Glomerular endothelial cell (primary cell): ENCODE measurements at places on chromosomes 16 and 17. TPM values are rescaled to one million over a fixed set of nuclear protein-coding genes. Genes with fewer than 3 reads are reported as not detected.

The STX1B gene
- total RNA-seq, result 0.41 and 2.6 TPM in 2 replicates

The MRPL58 gene
- total RNA-seq, result 38.7 and 49.7 TPM in 2 replicates

The CIBAR2 gene
- 0.23 TPM in 1 of 2 replicates, not detected in the other for total RNA-seq

The TPPP3 gene
- 3.2 TPM in 1 of 2 replicates, not detected in the other for total RNA-seq

The SLC9A5 gene
- total RNA-seq, result 0.82 and 2.3 TPM in 2 replicates

The OR4D1 gene
- total RNA-seq, result not detected in 2 replicates

The GDPD1 gene
- 3.0 and 6.3 TPM in 2 replicates for total RNA-seq

The CTRL gene
- 0.12 and 0.34 TPM in 2 replicates for total RNA-seq

The EMC6 gene
- 17.5 and 24.1 TPM in 2 replicates for total RNA-seq

The EFCAB5 gene
- total RNA-seq, result 0.53 TPM in 2 replicates

The ARL5C gene
- not detected in 2 replicates for total RNA-seq

The RNF166 gene
- total RNA-seq, result 27.3 and 36.0 TPM in 2 replicates

The RCVRN gene
- not detected in 2 replicates for total RNA-seq

- no peak for DNase-seq
Observed at GRCh38 chr16:11114366-11115164, 141.4 kb downstream of the SOCS1 start.

- DNase-seq, result peak; percentile 4
Observed at GRCh38 chr16:72637306-72637705, 410.6 kb downstream of the ZFHX3 start.

- no peak for DNase-seq
Observed at GRCh38 chr16:88566158-88566557, 4.0 kb upstream of the ZC3H18 start.

DNA sequence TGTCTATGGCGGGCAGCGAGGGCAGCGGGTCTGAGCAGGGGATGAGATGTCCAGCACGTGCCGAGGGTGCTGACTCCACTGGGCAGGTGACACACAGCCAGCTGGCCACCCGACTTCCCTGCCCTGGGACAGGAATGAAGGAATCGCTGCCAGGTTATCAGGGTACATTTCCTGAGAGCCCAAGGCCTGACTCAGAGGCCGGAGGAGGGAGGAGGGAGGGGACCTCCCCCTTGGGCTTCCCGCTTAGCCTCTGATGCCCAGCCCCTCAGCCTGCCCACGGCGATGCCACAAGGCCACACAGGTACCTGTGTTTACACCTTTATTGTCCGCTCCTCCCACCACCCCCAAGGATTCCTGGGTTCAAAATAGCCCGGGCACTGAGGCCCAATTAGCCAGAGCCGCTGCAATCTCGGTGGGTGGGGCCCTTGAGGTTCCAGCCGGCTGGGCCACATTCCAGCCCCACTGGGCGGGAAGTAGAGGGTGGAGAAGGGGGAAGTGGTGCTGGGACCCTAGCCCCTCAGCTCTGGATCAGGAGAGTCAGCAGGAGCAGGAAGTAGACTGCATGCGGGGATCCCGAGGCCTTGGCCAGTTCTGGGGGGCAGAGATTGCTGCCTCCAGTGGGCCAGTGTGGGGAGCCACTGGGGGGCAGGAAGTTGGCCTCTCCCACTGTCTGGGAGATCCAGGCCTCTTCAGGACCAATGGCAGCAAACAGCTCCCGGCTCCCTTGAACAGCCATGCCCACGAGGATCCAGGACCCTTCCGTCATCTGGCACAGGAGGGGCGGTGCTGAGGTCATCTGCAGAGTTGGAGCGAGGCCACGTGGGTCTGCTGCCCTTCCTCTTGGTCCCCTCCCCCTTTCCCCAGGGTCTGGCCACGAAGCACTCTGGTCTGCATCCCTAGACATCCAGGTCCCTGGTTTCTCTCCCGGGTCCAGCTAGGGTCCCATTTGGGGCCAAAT lies 3.4 kb upstream of the PRSS8 start:
- peak; percentile 12 for DNase-seq

- DNase-seq, result no peak
Observed at GRCh38 chr16:52592778-52593177, 45.8 kb upstream of the TOX3 start.

GRCh38 chr16:30381291-30382041 lies 895 bp downstream of the SEPTIN1 start:
- no peak for DNase-seq

DNA sequence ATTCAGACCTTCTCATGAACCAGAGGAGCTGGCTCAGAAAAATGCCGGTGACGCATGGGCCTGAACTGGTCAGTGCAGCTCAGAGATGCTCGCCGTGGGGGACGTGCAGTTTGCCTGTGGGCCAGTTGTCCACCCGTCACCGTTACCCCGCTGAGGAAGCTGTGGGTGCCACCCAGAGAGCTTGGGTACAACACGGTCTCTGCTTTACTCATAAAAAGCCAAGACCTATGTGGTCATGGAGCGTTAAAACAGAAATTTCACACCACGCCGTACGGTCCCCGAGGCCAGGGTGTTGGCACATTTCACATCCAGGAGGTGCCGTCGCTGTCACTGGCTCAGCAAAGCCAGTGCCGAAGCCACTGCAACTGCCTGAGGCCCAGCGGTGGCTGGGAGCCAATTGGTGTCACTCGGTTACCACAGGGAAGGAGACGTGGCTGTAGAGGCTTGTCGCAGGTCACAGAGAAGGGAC lies 120.9 kb downstream of the METRNL start:
- DNase-seq, result no peak

DNA sequence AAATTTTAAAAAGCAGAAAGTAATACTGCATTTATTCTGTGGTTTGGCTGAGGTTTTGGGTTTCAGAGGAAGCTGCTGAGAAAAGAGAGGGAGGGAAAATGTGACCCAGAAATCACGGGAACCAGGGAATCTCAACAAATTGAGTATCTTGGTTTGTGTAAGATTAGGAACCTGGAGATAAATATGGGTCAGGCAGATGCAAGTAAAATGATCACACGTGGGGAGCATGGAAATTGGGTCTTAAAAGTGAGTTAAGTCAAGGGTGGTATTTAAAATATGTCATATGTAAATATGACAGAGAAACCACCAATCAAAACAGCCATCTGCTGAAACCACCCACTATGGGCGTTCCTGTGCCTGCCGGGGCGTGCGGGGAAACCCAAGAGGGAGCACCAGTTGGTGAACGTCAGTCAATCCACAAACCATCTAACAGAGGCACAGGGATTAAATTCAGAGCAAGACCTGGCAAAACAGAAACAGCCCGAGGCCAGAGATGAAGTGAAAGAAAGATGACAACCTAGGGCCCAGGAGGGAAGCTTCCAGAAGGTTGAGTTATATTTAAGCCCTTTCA lies 33.4 kb downstream of the CDH13 start:
- no peak for DNase-seq

GRCh38 chr17:45131616-45132319 lies 547 bp downstream of the PLCD3 start:
- no peak for DNase-seq

GRCh38 chr16:72475688-72476087 lies 303.7 kb upstream of the PMFBP1 start:
- no peak for DNase-seq

DNA sequence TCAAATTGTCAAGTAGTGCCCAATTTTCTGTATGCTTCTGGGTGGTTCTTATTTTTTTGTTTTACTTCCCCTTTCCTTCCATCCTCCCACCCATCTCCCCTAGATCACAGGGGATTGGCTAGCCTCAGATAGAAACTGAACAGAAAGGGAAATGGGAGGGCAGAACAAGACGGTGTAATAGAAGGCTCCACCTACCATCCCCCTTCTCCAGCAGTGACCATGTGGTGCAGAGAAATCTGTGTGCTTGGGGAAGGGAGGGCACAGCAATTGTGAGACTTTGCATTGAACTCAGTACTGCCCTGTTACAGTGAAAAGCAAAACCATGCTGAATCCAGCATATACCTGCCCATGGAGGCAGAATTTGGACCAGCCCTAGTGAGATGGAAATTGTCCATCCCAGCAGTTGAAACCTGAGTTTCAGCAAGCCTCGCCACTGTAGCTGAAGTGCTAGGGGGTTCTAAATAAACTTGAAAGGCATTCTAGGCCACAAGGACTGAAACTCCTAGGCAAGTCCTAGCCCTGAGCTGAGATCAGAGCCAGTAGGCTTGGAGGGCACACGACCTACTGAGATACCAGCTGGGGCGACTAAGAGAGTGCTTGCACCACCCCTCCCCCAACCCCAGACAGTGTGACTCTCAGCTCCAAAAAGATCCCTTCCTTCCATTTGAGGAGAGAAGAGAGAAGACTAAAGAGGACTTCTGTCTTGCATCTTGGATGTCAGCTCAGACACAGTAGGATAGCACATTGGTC lies 5.2 kb downstream of the SLFN11 start:
- DNase-seq, result no peak

DNA sequence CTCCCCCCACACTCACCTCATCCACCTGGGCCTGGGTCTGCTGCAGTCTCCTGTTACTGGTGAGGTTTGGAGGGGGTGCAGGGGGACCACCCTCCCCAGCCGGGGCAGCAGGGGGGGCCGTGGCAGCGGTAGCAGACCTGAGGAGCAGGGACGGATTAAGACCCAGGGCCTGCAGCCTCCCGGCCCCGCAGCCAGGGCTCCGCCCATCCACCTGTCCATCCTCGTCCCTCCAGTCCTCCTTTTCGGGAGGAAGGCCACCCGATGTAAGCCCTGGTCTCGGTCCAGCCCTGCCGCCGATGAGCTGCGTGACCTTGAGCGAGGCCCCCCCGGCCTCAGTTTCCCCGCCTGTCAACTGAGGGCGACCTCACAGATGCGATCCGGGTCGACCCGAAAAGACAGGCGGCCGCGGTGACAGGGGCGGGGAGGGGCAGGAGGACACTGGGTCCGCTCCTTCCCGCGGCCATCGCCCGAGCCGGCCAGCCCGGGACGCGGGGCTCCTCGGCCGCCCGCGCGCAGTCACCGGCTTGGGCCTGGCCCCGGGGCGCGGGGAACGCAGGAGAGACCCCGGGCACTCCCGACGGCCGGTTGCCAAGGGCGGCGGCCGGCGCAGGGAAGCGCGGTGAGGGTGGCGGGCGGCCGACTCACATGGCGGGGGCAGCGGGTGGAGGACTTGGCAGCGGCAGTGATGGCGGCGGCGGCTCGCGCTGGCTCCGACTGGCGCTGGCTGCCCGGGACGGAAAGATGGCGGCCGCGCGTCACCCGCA lies at the start of gene VAMP2:
Gene VAMP2, minus strand, starts transcription at position 716 of the 764 bp plus-strand sequence. Its CDS starts 69 bp downstream, at position 647.
- no peak for DNase-seq

GRCh38 chr16:4261557-4262172 lies 11.2 kb downstream of the TFAP4 start:
- DNase-seq, result no peak

- DNase-seq, result no peak
Observed at GRCh38 chr17:77905766-77906165, 52.7 kb upstream of the TNRC6C start.

GRCh38 chr17:4130715-4131114 lies 12.1 kb downstream of the ZZEF1 start:
- DNase-seq, result no peak

DNA sequence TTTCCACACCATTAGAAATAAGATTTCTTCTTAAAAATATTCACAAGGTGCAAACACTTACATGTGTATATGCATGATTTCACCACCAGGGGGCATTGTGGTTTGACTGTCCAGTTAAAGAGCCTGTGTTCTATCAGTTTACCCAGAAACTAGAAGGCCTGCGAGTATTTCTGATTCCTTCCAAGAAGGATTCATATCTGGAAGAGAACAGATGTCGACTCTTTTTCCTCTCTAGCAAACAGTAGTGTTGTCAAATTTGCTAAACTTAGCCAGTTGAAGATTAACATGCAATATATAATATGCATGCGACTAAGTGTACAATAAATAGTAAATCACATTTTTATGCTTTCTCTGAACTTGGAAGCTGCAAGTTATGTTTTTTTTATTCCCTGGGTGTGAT lies 404.1 kb downstream of the WWOX start:
- DNase-seq, result no peak

DNA sequence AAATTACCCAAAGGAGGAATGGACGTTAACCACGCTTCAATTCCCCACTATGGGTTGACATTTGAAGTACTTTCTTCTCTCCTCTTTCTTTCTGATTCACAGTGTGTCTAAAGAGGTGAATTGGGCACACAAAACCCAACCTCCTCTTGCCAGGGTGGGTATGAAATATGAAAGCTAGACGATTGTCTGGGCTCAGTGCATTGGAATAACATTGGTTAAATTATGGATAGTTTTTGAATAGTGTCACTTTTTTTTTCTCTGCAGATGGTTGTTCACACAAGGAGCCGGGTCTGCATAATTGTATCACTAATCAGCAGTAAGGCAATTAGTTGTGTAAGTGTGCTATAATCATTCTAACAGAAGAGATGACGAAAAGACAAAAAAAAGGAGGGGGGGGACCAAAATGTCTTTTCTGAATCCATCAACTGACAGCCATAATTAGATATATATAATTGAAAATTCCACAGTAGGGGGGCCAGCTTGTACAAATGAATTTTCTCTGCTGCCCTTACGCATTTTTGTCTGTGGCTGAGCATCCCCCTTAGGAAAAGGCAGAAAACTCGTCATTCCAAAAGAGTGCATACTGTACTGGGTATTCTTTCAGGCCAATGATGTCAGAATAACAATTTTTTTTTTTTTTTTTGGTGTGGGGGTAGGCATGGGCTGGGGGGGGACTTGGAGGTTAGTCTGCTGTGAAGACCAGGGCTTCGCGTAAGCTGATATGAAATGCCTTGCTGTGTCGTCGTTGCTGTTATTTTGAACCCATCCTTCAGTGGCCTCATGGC lies 307.5 kb upstream of the SALL1 start:
- DNase-seq, result no peak

DNA sequence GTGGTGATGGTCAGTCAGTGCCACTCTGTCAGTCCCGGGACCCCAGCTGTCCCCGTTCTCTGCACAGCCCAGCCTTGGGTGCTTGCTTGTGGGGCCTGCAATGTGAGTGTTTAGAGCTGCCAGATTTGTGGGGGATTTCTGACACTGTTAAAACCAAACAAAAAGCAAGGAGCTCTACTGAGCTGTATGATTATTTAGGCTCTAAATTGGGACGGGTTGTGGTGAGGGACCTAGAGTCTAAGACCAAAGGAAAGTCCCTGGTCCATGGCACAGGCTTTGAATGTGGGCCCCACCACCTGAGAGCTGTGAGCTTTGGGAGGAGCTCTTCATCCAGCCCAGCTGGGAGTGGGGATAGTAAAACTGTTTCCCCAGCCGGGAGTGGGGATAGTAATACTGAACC lies 63.3 kb downstream of the KSR1 start:
- no peak for DNase-seq

DNA sequence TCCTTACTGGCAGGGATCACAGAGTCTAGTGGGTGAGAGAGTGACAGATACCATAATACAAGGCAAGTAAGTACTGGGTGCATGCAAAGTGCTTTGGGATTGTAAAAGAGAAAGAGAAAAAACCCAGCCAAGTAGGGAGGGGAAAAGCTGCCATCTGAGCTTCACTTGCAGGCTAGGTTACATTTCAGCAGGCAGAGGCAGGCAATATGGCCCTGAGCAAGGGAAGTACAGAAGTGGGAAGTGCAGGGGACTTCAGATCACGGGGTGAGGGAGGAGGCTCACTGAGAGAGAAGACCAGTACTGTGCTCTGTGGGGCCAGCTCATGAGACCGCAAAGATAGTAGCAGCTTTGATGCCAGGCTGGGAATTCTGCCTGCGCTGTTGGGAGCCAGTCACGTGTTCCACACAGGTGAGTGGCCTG lies 230.6 kb downstream of the MSI2 start:
- DNase-seq, result no peak

- no peak for DNase-seq
Observed at GRCh38 chr16:77873066-77873465, 84.7 kb downstream of the VAT1L start.
